ENCODE measurements at places on chromosomes 2 and 18. TPM values are rescaled to one million over a fixed set of nuclear protein-coding genes. Genes with fewer than 3 reads are reported as not detected.

The PJVK gene
- total RNA-seq, result 0.70 TPM

The NBEAL1 gene
- total RNA-seq, result 14.1 TPM

The FN1 gene
- 92.2 TPM for total RNA-seq

The ZAP70 gene
- 1.6 TPM for total RNA-seq

The DSC1 gene
- total RNA-seq, result 3.0 TPM

The SAG gene
- total RNA-seq, result not detected

The SP9 gene
- not detected for total RNA-seq

The MTCL1 gene
- 7.0 TPM for total RNA-seq

The PDE1A gene
- 14.6 TPM for total RNA-seq

The TWSG1 gene
- total RNA-seq, result 9.8 TPM

The AGAP1 gene
- total RNA-seq, result 23.5 TPM
